Esophagus squamous epithelium (tissue), 5 donors: ENCODE measurements at places on chromosomes 16 and 17.

DNA sequence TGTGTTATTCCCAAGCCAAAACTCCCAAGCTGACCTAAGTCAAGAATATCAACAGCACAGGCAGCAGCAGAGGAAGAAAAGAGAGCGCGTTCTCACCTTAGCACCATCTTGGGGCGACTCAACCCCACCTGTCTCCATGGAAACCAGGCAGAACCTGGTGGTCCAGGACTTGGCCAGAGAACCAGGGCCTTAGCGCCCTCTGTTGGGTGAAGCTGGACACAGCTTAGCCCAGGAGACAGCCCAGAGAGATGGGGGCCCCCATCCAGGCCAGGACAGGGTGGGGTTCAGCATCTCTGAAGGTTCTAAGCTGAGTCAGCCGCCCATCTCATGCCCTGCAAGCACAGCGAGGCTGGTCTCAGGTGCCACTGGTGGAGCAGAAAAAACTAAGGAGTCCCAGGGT, 60.1 kb upstream of the TMEM132E start:
- DNase-seq, result no peak

DNA sequence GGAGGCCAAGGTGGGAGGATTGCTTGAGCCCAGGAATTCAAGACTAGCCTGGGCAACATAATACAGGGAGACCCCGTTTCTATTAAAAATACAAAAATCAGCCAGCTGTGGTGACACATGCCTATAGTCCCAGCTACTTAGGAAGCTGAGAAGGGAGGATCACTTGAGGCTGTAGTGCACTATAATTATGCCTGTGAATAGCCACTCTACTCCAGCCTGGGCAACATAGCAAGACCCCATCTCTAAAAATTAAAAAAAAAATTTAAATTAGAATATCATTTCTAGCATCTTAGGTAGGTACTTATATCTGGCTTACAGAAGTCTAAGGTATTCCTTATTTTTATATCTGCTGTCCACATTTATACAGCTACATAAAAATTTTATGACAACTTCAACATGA, 7.5 kb upstream of the SMG8 start:
- DNase-seq, result no peak

DNA sequence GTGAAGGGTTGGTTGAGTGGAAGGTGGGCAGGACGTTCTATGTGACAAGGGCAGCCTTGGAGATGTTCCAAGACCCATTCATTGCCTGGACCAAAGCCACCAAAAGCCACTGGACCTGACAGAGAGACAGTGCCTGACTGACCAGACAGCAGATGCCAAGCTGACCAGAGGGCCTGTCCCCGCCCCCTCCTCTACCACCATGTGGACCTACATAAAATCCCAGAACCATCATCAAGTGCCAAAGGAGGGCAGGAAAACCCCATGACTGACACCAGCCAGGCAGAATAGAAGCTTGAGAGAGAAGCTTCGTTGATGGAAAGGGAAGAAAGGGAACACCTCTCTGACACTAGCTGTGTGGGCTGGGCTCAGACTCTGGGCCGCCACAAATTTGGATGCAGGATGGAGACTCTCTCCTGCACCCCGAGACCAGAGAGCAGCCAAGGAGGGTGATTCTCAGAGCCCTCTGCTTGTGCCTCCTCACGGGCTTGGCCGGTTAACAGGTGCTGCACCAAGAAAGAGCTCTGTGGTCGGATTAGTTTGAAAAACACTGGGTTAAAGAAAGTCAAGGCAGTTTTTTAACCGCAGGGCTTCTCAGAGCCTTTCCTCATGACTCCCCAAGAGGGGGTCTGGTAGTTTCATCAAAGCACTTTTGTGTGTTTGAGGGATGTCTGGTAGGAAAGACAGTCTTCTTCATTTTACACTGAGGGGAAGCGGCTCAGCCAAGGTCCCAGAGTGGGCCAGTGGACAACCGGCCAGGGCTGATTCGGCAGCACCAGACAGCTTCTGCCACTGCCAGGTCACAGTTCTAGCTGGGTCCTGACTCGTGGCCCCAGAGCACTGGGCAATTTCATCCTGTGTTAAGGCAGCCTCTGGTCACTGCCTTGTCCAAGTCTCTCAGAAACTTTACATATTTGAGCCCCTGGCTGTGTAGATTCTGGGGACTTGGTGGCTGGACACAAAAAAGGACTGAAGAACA, 1.7 kb downstream of the TNFRSF13B start:
- DNase-seq, result no peak

GRCh38 chr17:40150276-40150675, 9.9 kb downstream of the CASC3 start:
- no peak for DNase-seq

DNA sequence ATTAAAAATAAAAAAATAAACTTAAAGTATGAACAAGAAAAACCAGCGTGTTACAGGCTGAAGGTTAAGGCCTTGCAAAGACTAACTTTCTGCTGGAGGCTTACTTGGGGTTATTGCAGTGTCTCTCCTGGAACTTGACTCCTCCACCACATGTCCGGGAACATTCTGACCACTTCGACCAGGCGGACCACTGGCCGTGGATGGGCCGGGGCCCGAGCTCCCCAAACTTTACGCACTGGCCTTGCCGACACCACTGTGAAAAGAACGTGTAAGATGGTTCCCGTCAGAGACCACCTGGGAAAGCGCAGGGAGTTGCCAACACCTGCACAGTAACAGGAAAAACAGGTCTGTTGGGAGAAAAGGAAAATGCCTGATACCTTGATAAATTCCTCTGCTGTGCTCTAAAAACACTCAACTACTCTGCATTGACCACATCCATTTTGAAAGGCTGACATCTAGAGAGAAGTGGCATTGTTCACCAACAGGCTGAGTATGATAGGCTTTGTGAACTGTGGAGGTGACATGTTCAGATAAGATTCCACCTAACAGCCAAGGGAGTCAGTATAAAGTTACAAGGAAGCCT, 99.1 kb downstream of the ADAMTS18 start:
- no peak for DNase-seq

GRCh38 chr16:35735403-35736251, 2276.2 kb downstream of the TP53TG3F start:
- no peak for DNase-seq

DNA sequence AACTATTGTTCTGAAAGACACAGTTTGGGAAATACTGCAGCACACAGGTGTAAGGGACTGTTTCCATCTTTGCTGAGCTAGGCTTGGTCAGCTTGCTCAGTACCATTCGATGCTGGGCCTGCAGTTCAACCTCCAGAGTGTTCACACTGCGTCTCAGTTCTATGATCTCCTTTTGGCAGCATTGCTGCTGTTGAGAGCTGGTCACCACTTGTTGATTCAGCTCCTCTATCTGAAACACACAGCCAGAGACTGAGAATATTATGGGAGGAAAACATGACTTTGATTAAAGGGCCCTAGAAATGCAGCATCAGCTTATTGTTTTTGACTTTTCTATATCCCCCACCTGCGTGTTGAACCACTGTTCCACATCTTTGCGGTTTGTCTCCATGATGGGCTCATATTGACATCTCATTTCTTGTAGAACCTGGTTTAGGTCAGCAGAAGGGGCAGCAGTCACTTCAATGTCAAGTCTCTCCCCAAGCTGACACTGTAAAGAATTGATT, 4.6 kb downstream of the KRT39 start:
- DNase-seq, result no peak

GRCh38 chr17:48071654-48072053, 23.5 kb downstream of the NFE2L1 start:
- DNase-seq, result no peak

DNA sequence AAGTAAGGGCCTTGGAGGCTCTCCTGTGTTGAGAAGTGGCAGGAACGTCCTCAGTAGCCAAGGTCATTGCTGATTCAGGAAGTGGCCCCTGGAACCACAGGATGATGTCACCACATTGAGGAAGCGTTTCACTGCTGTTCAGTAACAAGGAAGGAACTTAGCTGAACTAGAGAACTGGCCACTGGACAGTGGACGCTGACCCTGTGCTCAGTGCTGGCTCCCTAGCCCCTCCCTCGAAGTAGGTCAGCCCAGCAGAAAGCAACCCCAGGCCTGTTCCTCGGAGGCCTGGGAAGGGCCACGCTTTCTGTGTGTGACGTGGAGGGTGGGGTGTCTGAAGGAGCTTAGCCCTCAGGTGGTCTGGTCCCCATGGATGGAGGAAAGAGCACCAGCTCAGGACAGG, 58.3 kb downstream of the B9D1 start:
- DNase-seq, result peak; percentile 28
